ENCODE measurements at places on chromosomes 12 and 14.

GRCh38 chr12:122308811-122309210 lies 42.5 kb upstream of the VPS33A start:
- DNase-seq = no peak

DNA sequence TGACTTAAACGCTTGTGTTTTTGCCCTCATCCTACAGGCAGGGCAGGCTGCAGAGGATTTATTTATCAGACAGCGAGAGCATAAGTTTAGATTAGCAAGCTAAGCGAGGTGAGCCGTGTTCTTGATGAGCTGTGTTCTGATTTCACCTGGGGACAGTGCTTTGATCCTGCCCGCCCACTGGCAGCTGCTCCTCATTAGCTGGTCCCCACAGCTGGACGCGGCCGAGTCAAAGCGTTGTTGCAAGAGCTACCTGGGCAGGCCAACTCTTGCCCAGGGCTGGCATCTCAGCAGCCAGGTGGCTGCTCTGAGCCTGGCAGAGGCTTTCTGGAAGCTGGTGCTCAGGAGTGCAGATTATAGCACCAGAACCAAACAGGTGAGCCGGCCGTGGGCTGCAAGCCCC lies 46.8 kb upstream of the BEGAIN start:
- no peak for DNase-seq

GRCh38 chr12:116143909-116144308 lies 133.6 kb downstream of the MED13L start:
- no peak for DNase-seq

GRCh38 chr12:54631988-54632728 lies 2.5 kb downstream of the LACRT start:
- no peak for DNase-seq

DNA sequence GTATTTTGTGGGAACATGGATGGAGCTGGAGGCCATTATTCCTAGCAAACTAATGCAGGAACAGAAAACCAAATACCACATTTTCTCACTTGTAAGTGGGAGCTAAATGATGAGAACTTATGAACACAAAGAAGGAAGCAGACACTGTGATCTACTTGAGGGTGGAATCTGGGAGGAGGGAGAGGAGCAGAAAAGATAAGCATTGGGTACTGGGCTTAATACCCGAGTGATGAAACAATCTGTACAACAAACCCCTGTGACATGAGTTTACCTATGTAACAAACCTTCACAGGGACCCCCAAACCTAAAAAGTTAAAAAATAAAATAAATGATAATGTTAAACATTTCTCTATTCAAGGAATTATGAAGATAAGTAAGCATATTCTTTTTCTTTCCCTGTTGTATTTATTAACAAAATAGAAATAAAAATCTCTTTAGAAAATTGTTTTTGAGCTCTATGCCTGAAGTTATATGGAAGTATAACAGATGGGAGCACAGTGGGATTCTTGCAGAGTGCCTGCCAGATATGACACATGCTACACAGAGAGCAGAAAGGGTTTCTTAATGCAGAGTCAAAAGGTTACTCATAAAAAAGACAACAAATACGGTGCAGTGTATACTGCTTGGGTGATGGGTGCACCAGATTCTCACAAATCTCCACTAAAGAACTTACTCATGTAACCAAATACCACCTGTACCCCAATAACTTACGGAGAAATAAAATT lies 52.0 kb upstream of the SYNE2 start:
- DNase-seq = no peak

- peak; percentile 12 for DNase-seq
Observed at GRCh38 chr12:41250748-41251147, 62.6 kb downstream of the PDZRN4 start.
